Astrocyte (in vitro differentiated cells and primary cell): ENCODE measurements at places on chromosomes 4 and X.

- DNase-seq = no peak
Observed at GRCh38 chrX:10278716-10279115, 121.9 kb downstream of the CLCN4 start.

DNA sequence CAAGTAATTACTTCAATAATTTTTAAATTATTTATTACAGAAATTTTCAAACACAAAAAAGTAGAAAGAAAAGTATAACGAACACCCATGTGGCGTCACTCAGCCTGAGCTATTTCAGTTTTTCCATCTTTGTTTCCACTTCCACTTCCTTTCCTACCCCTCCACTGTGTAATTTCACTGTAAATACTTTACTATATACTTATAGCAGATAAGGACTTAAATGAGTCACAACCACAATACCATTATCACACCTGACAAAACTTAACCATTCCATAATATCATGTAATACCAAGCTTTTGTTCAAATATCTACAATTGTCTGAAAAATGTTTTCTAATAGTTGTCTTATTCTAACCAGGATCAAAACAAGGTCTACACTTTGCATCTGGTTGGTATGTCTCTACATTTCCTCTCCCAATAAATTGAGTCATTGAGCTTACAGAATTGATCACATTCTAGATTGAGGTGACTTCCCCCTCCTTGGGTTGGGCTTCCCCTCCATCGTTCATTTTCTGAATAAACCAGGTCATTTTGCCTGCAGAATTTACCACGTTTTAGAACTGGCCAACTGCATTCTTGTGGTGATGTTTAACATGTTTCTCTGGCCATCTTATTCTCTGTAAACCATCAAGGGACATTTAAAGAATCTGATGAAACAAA, 48.7 kb downstream of the ATP10D start:
- peak; percentile 65 for DNase-seq

GRCh38 chr4:107666134-107666533, 53.9 kb downstream of the PAPSS1 start:
- DNase-seq = peak; percentile 16

DNA sequence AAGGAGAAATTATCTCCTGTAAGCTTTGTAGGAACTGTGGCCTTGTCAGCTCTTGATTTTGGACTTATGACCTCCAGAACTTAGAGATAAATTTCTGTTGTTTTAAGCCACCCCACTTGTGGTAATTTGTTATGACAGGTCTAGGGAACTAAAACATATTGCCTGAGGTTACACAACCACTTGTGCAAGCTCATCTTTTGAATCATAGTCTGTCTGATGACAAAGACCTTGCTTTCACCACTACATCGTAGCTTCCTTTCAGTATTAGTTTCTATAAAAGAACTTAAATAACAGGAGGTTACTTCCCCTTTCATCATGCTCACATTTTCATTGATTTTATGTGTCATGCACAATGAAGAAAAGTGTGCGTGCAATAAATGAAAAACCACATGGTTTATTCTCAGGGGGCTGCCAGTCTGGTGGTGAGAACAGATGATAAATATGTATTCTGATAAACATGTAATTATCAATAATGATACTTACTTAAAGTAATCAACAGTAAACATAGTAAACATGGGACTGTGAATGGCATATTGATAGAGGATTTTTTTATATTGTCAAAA, 690.0 kb upstream of the HS3ST1 start:
- no peak for DNase-seq
